Fibroblast of the aortic adventitia (primary cell): ENCODE measurements at places on chromosomes 6 and 20. TPM values are rescaled to one million over a fixed set of nuclear protein-coding genes. Genes with fewer than 3 reads are reported as not detected.

The PFDN4 gene
- total RNA-seq, result 149 and 1,207 TPM in 2 replicates

The RAMACL gene
- 2.4 and 2.5 TPM in 2 replicates for total RNA-seq

The MEI4 gene
- total RNA-seq, result not detected in 2 replicates

The VNN1 gene
- total RNA-seq, result under 0.01 and 0.33 TPM in 2 replicates

The LKAAEAR1 gene
- 0.36 TPM in 1 of 2 replicates, not detected in the other for total RNA-seq

The CRISP2 gene
- total RNA-seq, result not detected in 2 replicates

The RFX6 gene
- total RNA-seq, result not detected in 2 replicates

The COL20A1 gene
- not detected in 2 replicates for total RNA-seq

DNA sequence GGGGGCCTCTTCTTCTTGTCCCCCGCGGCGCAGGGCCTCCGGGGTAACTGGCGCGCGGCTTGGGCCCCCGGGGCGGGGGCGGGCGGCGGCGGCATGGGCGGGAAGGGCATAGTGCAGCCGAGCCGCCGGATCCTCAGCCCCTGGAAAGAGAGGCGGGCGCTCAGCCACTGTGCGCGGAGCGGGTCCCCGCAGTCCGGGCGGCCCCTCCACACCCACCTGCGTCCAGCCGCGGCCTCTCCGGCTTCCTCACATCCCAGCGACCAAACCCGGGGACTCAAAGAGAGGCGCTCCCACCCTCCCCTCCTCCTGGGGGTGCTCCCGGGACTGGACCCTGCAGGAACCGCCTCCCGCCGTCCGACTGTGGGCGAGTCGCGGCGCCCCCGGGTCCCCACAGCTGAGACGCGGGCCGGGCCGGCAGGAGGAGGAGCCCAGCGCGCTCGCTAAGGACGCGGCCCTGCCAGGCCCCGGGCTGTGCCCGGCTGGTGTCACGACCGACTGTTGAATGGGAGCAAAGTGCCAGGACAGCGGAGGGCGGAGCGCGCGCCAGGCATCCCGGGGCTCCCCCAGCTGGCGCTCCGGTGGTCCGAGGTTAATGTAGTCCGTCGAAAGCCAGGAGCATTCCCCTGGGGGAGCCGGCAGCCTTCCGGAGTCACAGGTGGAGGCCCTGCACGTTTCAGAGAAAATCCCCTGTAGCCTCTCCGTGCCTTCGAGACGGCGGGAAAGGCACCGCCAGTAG is at the start of gene PRR18:
PRR18 (minus strand) TSS at position 360 of the 736 bp plus-strand sequence; CDS start at position 110, 250 bp downstream.
- no peak for DNase-seq

DNA sequence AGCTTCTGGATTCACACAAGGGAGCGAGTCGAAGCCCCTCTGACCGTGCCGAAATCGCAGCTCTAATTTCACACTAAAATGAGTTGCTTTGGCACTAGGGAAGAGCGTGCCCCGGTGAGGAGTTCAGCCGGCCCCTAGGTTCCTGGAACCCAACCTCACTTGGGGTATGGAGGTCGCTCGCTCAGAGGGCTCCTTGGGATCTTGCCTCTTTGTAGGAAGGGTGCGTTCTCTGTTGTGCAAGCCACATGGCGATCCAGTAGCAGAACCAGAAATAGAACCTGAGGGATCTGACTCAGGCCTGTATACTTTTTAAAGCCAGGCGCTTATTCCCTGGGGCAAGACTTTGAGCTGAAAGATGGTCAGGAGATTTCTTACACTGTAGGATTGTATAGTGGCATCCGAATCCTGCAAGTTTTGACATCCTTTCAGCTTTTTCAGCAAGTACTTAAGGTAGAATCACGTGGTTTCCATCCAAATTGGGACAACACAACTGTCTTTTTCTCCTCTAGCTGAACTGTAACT is 861 bp upstream of the RALGAPA2 start:
- no peak for DNase-seq

GRCh38 chr6:64459411-64459944 is 823.9 kb downstream of the PHF3 start:
- no peak for DNase-seq

- DNase-seq, result no peak
Measured at GRCh38 chr20:36259177-36260061, 23.1 kb downstream of the AAR2 start.

GRCh38 chr6:30507849-30508827 is 18.8 kb downstream of the HLA-E start:
- no peak for DNase-seq

DNA sequence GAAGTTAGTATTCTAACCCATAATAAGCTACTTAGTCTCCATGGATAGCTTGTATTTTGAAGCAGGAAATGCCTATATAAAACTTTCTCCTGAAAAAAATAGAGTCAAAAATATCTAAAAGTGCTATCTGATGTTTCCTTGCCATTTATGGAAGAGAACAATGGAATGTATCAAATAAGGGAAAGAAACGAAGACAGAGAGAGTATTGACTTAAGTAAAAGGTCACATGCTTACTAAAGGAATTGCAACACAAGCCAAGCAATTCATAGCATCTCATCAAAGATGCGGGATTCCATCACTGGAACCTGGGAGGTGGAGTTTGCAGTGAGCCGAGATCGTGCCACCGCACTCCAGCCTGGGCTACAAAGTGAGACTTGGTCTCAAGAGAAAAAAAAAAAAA is 112.9 kb upstream of the DTNBP1 start:
- DNase-seq, result no peak

DNA sequence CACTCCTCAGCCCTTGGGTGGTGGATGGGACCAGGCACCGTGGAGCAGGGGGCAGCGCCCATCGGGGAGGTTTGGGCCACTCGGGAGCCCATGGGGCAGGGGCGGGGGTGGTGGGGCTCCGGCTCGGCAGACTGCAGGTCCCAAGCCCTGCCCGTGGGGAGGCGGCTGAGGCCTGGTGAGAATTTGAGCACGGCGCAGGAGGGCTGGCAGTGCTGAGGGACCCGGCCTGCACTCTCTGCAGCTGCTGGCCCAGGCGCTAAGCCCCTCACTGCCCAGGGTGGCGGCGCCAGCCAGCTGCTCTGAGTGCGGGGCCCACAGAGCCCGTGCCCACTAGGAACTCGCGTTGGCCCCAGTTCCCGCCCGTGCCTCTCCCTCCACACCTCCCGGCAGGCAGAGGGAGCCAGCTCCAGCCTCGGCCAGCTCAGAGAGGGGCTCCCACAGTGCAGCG is 182.1 kb upstream of the OPRM1 start:
- DNase-seq, result no peak

- DNase-seq, result no peak
Measured at GRCh38 chr20:24483435-24484080, 14.1 kb downstream of the SYNDIG1 start.

DNA sequence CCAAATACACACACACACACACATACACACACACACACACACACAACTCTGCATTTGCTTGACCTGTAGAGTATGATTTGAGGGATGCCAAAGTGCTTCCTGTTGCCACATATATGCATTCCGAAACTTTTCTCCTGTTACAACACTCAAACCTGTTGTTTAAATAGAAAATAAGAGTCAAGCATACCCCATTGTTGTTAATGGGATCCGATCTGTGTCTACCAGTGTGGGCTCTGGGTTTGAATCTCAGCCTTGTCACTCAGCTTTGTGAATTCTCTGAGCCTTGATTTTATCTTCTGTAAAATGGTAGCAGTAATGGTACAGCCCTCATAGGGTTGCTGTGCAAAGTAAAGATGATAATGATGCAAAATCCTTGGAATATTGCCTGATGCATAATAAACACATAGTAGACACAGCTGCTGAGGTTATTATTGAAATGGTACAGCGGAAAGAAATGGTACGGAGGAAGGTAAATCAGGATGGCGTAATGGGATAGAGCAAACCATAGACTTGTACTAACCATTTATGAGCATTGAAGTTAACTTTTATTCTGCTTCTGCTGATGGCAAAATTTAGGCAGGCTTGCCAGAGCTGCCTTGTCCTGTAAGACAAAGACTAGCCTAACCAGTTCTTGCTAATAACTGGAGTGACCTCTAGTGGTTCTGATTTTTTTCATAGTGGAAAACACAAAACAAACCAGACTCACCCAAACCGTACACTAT is 113.5 kb upstream of the PHACTR1 start:
- peak; percentile 95 for DNase-seq

GRCh38 chr20:58772786-58773185 is 77.9 kb downstream of the GNAS-AS1 start:
- no peak for DNase-seq

- no peak for DNase-seq
Measured at GRCh38 chr6:154508573-154509375, 1.7 kb downstream of the CNKSR3 start.

DNA sequence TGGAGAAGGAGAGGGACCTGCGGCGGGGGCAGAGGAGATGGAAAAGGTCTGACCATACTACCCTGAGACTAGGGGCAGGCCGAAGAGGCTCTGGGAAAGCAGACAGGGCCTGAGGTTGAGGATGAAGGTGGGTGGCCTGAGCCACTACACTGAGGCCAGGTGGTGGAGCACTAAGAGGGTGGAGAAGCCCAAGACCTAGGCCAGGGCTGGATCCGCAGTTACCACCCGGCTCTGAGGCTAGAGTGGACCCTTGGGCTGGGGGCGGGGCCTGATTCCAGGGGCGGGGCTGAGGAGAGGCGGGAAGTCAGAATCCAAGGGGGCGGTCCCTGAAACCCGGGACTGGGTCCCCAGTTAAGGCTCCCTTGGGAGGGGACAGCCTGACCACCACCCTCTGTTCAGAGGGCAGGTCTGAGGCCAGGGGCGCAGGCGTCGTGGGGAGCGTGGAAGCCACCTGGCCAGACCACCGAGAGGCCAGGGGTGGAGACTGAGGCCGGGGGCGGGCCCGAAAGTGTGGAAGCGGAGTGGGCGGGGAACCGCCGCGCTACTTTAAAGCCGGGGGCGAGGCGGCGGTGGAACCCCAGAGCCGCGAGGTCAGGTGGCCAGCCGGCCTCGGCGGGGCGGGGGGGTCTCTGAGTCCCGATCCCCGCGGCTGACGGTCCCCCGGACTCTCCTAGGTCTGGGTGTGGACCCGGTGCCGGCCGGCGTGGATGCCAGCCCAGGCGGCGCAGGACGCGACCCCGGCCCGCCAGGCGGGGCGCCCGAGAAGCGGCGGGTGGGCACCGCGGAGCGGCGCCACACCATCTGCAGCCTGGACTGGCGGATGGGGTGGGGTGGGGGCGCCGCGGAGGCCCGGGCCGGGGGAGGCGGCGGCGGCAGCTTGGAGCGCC is 8.3 kb downstream of the CCM2L start:
- DNase-seq, result no peak

- DNase-seq, result no peak
Measured at GRCh38 chr6:96811136-96811535, 26.1 kb downstream of the GPR63 start.

DNA sequence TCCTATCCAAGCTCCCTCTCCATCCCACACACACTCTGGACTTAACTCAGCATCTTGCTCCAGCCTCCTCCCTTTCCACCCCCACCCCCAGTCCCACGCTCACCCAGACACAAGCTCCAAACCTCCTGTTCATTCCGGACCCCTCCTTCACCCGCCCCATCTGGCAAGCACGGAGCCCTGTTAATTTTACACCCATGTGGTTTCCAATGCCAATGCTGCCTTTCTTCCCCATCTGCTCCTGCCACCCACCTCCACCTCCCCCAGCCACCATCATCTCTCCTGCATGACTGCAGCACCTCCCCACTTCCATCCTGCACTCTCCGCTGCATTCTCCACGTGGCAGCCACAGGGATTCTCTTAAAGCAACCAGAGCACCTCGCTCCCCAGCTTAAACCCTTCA is 9.9 kb upstream of the CDK5RAP1 start:
- DNase-seq, result no peak

DNA sequence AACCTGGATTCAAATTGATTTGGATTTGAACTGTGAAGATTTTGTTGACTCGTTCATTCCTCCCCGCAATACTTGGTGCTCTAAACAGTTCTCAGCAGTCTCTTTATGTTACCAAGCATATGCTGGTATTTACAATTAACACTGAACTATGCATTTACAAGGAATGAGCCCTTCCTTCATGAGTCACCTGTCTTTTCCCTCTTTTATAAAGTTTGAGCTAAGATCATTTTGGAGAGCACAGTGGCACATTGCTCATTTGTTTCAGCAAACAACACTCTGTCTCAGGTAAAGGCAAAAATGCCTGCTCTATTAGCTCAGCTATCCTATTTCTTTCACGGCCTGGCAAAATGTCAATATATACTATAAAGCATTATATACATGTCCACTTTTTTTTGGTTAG is 285.4 kb downstream of the PHACTR1 start:
- no peak for DNase-seq

- DNase-seq, result no peak
Measured at GRCh38 chr20:37564016-37564387, 36.3 kb upstream of the BLCAP start.

DNA sequence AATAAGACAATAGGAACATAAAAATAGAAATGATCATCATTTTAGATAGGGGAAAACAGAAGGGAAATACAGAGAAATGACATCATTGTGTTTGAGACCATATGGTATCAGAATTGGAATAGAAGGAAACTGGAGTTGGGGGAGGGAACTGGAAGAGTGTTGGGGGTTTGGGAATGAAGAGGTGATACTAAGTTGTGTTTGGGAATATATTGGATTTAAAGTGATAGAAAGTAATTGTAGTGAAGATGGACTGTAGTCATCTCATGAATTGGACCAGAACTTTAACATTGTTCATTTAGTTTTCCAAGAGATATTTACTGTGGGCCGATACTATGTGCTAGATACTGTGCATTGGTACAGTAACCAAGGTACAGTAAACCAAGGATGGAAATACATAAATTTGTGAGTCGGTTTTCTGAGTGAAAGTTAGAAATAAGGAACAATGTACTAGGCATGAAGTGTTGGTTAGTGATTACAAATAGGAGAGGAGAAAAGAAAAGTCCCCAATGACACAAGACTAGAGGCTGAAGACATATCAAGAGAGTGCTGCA is 32.3 kb downstream of the KCNQ5 start:
- no peak for DNase-seq

GRCh38 chr6:21386744-21387143 is 206.8 kb upstream of the SOX4 start:
- no peak for DNase-seq

DNA sequence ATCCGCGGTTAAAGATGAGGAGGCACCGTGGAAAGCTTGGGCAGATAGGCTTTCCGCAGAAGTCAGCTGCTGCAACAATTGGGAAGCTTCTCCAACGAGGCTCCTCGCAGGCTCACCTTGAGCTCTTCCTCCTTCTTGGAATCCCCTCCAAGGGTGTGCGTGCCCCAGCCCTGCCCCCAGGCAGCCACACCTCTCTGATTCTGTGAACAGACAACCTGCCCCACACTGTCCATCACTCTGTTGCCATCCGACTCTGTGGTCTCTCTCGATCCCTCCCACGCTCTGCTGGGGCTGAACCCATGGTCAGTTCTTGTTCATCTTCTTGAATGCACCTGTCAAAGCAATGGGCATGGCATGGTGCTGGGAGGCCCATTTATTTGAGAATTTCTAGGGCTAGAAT is 31.5 kb downstream of the PACSIN1 start:
- DNase-seq, result no peak

GRCh38 chr6:16754274-16754673 is 7.0 kb downstream of the ATXN1 start:
- no peak for DNase-seq

DNA sequence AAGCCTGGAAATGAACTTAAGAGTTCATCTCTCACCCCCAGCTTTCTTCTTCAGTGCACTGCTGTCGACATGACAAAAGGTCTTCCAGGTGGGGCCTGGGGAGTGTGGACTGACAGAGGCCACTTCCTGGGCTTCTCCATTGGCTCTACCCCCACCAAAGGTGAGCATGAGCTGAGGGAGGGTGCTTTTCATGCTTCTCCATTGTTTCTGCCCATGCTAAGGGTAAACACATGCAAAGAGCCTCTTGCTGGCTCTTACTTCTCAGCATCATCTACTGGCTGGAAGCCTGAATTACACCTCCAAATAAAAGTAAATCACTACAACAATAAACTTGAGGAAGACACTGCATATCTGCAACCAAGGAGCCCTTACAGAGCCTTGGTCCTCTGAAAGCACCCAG is 227.2 kb downstream of the EPM2A start:
- DNase-seq, result no peak
